GF-D8 (cell line): ENCODE measurements at places on chromosomes 16 and 17.

- DNase-seq, result peak; percentile 7
Measured at GRCh38 chr16:22400900-22401299, 26.5 kb upstream of the CDR2 start.

DNA sequence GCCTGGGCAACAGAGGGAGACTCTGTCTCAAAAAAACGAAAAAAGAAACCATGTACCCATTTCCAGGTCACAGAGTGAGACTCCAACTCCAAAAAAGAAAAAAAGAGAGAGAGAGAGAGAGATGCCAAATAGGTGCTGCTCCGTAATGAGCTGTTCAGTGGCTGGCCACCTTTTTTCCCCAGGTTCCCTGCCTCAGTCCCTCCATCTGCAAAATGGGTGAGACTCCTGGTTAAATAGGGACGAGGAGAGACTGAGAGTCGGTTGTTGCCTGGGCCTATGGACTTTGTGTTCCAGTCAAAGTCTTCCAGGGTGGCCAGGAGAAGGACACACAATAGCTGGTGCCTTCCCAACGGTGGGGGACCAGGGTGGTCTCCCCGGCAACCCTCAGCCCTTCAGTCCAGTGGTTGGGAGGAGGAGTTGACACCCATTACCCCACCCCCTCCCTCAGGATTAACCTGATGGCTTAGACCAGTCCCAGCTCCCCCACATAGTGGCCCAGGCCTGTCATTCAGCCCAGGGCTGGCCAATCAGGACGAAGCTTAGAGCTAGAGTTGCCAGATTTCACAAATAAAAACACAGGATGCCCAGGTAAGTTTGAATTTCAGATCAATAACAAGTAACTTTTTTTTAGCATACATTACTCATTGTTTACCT is 258.2 kb downstream of the PARN start:
- DNase-seq, result no peak

- DNase-seq, result no peak
Measured at GRCh38 chr16:776824-777223, 11.4 kb downstream of the RPUSD1 start.

GRCh38 chr16:56885446-56886162 is 20.6 kb downstream of the SLC12A3 start:
- DNase-seq, result no peak

DNA sequence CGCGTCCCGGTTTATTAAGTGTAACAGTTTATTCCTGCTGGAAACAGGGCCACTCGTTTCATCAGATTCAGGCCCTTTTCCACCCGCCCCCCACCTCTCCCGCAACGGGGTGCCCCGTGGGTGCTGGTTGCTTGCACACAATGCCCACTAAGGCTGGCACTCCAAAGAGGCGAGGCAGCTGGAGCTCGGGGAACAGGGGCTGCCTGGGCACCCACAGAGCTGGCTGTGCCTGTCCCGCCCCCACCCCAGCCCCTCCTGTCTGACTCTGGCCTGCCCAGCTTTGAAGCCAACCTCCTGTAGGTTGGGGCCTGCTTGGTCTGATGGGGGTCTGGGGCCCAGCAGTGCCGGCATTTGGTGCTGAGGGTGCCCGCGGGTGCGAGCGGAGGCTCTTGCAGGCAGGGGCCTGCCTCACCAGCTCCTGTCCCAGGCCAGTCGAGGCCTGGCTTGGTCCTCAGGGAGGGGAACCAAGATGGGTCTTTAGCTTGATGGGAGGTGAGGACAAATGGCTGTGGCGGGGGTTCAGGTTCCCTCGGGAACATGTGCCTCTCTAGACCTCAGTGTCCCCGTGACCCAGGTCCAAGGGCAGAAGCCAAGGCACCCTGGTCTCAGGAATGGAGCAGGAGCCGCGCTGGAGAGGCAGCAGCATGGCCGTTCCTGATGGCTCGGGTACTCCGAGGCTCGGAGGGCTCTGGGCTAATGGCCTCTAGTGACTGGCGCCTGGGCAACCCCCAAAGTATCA is 20.1 kb downstream of the MYBBP1A start:
- no peak for DNase-seq

- DNase-seq, result peak; percentile 73
Measured at GRCh38 chr17:10120109-10120485, 78.3 kb downstream of the GAS7 start.

DNA sequence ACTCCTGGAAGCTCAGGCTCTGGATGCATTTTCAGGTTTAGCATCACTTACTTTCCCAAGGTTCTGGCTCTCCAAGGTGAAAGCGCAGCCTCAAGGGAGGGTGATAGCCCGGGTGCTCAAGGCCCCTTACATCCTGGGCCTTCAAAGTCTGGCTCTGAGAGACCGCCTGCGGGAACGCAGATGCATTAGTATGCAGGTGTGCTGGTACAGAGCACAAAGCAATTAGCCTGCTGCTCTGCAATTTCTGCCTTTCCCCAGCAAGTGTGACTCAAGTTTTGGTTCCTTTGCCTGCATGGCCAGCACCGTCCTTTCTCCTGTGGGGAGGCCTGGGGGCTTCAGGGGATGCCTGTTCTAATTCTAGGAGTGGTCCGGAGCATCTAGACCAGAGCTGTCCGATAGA is 116.2 kb downstream of the AATF start:
- no peak for DNase-seq

GRCh38 chr16:22075776-22076175 is 16.6 kb upstream of the VWA3A start:
- DNase-seq, result no peak

- no peak for DNase-seq
Measured at GRCh38 chr17:74234486-74234885, 21.1 kb downstream of the TTYH2 start.

- DNase-seq, result no peak
Measured at GRCh38 chr17:1646199-1646875, 805 bp upstream of the SCARF1 start.

DNA sequence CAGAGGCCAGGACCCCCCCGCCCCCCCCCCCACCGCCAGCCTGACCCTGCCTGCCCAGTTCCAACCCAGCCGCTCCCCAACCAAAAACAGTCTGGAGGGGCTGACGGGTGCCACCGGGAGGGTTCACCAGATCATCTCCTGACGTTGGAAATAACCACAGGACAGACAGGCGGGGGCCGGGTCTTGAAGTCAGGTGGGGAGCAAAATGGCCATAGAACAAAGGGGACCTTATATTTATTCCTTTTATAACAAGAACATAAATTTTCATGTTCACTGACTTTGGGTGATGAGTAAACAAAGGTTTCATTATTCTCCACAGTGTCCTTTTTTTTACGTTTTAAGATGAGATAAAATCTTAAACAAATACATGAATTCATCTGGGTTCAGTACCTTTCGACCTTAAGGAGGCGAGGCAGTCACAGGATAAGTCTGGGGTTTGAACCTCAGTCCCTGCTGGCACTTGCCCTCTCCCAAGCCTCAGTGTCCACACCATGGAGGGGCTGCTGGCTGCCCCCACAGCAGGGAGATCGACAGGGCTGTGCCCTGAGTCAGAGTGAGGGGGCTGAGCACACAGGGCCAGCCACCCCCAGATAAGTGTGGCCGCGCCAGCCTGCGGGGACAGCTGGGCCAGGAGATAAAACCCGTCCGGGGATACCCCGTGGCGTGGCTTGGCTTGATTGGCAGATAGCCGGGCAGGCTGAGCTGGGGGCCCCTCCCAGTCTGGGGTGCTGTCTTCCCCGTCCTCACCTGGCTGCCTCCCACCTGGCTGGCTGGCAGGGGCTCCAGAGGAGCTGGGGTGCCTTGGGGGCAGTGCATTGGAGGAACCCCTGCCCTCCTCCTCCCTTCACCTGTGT is 15.0 kb downstream of the SLC7A5 start:
- DNase-seq, result peak; percentile 19

GRCh38 chr17:75433218-75433783 is 23.1 kb upstream of the TMEM94 start:
- DNase-seq, result no peak

GRCh38 chr17:44327715-44328449 is 3.3 kb upstream of the SLC25A39 start:
- DNase-seq, result no peak

- DNase-seq, result no peak
Measured at GRCh38 chr16:27314986-27315332, 1.2 kb downstream of the IL4R start.

- DNase-seq, result no peak
Measured at GRCh38 chr16:55372792-55373488, 48.9 kb downstream of the IRX6 start.

DNA sequence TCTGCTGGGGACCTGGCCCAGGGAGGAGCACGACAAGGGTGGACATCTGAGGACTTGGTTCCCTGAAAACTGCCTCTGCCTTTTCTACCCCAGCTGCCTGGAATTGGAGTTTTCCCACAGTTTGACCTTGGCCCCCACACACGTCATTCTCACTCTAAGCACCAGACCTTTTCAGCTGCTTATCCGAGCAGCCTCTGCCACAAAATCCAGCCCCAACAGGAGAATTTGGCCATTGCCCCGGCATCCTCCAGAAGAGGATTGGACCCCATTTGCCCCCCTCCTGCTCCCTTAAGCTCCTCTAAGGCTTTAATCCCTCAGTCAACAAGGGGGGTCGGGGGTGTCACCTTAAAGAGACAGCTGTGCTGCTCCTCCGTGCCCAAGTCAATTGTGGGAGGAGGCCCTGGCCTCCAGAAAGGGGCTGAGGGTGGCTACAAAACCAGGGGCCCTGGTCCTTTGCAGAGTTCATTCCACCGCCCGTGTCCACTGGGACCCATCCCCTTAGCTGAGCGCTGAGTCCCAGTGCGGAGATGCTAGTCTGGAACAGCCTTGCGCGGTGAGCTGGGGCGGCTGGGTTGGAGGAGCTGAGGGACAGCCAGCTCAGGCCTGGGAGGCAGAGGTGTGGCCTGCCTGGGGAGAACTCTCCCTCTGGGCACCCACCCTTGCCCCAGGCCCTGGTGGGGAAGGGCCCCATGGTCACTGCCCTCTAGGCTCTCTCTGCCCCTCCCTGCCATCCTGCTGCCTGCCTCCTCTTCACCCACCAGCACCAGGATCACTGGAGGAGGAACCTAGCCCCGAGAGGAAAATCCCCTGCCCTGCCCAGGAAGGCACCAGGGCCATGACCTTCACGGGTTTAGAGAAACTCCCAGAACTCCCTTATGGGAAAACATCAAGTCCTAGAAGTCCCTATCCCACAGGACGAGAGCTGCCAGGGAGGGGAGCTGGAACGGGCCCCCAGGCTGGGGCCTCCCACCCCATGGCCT is 18.8 kb downstream of the TTYH2 start:
- DNase-seq, result no peak

DNA sequence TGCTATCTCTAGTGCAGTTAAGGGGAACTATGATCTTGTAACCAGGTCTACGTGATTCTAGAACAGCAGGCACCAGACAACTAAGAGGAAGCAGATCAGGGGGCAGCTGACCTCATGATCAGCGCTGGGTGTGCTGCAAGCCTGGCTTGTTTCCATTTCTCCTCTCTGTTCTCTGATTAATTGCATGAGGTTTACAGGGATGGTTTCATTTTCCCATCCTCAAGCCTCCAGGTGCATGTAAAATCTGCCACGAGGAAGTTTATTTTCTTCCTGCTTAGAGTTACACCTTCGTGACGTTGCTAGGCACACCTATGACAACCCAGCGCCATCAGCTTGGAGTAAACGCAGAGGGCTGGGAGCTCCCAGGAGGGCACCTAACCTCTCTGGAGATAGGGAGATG is 4.3 kb upstream of the NUPR1 start:
- peak; percentile 55 for DNase-seq

- no peak for DNase-seq
Measured at GRCh38 chr17:17612085-17613022, 20.8 kb upstream of the PEMT start.

DNA sequence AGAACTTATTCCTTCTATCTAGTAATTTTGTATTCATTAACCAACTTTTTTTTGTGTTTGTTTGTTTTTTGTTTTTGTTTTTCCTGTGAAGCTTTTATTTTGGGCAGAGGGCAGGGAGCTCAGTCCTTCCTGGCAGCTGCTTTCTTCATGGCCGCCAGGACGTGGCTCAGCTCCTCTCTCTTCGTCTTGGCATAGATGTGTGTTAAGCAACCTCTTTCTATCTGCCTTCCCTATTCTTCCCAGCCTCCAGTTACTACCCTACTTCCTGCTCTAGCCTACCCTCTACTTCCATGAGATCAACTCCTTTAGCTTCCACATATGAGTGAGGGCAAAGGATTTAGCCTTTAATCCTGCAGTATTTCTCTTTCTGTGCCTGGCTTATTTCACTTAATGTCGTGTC is 8.2 kb upstream of the BRD7 start:
- DNase-seq, result no peak
